HFFc6 (cell line): ENCODE measurements at places on chromosomes 16 and 17.

DNA sequence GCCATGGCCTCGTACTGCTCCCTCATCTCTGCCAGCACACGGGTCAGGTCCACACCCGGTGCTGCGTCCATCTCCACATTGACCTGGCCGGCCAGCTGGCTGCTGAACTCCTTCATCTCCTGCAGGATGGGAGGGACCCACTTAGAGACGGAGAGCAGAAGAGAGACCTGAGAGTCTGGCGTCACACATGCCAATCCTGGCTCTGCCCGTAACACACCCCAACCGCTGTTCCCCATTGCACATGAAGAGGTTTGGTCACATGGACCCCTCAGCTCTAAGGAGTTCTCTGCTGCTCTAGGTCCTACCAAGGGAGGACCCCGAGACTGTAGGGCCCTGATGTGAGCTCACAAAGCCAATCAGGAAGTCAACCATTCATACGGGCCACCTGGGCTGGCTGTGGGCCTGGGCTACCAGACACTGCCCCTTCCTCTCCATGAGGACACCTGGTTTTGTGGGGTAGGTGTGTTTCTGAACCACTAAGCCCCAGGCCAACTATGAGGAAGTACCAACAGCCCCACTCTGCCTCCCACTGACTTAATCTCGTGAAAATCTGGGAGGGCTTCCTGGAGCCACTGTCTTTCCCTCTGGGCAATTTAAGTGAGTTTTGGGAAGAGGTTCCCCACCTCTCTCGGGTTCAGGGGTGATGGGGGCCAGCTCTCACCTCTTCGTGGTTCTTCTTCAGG is 2.4 kb downstream of the KRT15 start:
- DNase-seq, result no peak

GRCh38 chr16:56370875-56371659 is 54.3 kb downstream of the AMFR start:
- DNase-seq, result peak; percentile 64

DNA sequence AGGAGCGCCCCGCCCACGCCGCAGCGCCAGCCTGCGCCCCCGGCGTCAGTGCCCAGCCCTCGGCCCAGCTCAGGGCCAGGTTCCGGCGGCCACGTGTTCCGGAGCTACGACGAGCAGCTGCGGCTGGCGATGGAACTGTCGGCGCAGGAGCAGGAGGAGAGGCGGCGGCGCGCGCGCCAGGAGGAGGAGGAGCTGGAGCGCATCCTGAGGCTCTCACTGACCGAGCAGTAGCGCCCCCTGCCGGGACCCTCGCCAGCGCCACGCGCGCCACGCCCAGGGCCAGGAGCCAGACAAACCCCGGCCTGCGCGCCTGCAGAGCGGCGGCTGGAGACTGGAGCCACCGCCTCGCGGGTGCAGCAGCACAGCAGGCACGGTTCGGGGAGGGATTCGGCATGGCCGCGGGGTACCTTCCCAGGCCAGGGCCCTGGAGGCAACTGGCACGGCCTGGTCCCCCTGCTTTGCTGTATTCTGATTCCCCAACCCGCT is 9.3 kb downstream of the CORO6 start:
- DNase-seq, result no peak

GRCh38 chr17:13031718-13032350 is 14.0 kb upstream of the ELAC2 start:
- peak; percentile 30 for DNase-seq

GRCh38 chr17:9668517-9668916 is 23.2 kb downstream of the USP43 start:
- no peak for DNase-seq

DNA sequence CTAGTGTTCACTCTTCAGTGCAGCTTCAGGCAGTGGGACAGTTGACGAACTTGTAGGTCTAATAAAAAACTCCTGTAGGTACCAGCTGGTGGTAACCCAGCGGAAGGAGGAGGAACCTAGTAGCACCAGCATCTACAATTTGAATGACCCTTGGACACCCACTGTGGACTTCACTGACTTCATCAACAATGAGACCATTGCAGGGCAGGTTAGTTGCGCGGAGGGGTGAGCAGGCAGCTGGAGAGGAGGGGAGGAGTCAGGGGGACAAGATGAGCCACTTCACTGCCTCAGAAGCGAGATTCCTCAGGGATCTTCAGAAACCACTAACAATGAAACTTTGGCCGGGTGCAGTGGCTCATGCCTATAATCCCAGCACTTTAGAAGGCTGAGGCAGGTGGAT is 22.3 kb downstream of the AOC3 start:
- no peak for DNase-seq

DNA sequence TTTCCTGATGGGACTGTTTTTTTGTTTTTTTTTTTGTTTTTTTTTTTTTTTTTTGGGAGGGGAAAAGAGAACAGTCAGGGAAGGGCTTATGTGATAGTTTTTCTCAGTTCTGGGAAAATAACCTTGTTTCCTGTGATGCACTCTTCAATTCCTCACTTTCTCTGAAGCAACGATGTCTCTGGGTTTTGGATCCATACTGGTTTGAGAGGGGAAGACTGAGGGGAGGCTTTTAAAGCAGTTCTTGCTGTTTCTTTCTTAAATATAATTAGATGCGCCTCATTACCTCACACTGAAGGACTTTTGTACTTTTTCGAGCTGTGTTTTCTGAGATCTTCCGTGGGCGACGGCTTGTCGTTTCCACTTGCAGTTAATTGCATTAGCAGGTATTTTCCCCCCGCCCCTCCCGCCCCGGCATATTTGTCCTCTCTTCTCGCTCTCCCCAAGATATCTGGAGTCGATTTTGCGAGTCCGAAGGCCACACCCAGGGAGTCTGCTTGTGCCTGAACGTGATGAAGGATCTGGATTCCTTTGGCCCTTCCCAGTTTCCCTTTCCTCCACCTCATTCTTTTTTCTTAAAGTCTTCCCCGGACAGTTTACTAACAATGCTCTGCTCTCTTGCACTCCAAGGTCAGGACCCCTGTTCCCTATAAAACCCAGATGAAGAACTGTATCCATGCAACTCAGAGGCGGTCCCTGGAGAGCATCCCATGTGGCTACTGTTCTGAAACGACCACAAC is 125.2 kb upstream of the ZFHX3 start:
- peak; percentile 2 for DNase-seq

DNA sequence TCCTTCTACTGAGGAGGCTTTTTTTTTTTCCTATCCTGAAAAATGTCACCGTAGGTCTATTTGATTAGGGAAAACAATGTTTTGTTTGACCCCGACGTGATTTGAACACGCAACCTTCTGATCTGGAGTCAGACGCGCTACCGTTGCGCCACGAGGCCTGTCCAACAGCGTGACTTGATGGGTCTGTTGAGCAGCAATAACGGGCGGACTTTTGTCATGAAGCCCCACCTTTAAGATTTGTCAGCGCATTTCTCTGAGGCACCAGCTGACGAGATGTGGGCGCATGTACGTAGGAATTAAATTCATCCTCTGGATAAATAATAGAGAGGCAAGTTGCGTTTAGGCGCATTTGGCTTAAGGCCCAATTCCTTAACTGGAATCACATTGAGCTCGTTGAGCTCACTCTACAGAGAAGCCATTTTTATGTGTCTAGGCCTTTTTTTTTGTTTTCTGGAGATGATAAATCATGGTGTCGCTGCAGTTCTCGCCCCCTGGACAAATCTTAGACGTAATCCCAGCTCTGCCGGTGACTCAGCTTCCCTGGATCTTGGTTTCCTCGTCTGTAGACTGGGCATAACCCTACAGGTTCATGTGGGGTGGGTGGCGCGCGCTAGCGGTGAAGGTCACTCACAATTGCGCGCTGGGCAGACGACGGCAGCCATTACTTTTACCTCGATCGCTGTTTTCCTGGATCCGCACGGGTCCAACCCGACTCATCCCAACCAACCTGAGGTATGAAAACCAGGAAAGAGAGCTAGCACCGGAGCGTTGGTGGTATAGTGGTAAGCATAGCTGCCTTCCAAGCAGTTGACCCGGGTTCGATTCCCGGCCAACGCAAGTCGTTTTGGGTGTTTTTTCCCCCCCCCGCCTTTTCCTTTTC is 10.6 kb upstream of the AURKB start:
- peak; percentile 93 for DNase-seq

GRCh38 chr17:79852748-79853147 is 13.5 kb upstream of the CBX4 start:
- DNase-seq, result no peak

DNA sequence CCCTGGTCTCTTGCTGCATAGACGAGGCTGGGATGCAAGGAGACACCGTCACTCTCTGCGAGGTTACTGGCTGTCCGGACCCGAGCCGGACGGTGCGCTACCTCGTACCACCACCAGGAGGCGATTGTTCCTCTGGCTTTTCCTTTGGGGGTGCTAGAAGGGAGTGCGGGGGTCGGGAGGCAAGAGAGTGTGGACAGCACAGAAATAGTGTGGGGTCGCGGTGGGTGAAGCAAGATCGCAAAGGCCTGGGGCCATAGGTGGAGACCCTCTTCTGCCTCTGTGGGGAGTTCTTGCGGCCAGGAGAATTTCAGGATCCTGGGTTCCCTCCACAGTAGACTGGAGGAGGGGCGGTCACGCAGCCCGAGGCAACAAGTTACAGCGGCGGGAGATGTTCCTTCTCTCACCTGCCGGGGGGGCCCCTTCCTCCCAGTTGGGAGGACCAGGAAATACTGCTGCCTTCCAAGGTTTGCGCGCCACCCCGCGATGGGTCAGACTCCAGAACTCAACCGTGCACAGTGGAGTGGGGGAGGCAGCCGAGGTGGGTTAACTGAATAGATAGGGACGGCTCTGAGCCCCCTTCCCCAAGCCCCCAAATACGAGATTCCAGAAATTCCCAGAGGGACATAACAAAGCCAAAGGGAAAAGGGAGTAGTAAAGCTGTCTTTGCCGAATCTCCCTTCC is 6.9 kb downstream of the PHOSPHO1 start:
- DNase-seq, result no peak

DNA sequence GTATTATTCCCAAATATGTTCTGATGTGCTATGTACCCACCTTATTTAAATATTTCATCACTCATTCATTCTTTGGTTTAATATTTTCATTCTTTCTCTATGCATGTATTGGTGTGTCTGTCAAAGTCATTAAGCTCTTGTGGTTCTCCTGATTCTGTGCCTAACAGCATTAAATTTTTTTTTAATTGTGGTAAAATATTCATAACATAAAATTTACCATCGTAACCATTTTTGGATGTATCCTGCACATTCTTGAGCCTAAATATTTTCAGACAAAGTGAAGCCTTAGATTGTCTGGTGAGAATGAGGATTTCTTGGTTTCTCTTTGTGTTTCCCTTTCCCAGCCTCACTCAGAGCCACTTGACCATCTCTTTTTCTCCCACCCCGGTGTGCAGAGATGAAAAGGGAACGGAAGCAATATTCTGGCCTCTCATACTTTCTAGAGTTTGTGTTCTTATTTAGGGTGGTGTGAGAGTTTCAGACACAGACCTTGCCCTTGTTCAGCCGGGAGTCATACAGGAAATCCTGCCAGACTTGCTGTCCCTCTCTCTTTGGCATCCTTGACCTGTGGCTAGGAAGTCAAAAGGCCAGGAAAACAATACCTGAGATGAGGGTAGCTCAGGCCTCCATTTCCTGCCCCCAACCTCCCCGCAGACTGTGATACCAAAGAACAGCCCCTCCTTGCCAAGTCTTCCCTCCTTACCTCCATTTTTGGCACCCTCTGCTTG is 4.9 kb downstream of the CCL5 start:
- DNase-seq, result no peak

GRCh38 chr16:74625500-74626350 is 18.8 kb upstream of the GLG1 start:
- no peak for DNase-seq

- DNase-seq, result no peak
Measured at GRCh38 chr17:29583324-29584248, 5.9 kb downstream of the GIT1 start.

GRCh38 chr17:76251478-76252039 is 11.3 kb upstream of the RNF157 start:
- DNase-seq, result no peak

- no peak for DNase-seq
Measured at GRCh38 chr17:5877948-5878347, 192.2 kb upstream of the WSCD1 start.

DNA sequence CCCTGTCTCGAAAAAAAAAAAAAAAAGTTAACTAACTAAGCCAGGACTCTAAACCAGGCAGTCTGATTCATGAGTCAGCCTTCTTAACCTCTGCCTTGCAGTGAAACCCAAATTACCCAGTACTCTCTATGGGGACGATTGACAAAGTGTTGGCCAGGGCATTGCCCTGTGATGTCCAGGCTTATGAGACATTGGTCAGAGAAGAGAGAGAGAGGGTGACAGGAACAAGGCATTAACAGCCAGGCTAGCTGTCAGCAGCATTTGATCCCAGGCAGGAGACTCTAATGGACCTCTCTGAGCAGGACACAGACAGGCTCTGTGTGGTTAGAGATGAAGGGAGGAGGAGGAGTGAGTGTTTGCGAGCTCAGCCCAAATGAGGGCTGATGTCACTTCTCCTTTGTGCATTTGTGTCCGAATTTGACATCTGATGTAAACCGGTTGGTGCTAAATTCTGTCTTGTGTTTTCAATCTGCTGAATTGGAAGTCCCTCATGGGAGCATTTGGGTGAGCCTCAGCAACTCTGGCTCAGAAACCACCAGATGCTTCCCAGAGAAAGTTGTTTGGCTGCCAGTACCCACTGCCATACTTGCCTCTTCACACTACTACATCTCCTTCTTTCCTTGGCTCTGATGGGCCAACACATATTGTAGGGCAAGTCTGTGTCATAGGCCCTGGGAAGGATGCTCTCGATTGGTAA is 4.3 kb upstream of the MYL4 start:
- peak; percentile 47 for DNase-seq

DNA sequence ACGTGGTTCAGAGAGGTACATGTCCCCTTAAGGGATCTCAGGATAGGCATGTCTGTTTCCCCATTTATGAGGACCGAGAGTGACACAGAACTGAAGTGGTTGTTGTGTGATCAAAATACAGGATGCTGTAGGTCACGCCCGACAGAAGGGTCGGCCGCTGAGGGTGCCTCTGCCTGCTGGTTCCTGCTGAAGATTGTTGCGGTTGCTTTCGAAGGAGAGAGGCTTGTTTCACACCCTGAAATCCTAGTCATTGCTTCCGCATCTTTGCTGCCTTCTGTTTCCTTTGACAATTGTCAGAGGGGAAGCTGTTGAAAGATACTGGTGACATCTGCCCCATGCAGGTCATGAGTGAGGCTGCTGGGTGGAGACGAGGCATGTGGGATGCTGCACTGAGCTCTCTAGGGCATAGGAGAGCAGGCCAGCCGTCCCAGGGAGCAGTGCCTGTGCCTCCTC is 3.8 kb upstream of the NAT9 start:
- no peak for DNase-seq

- DNase-seq, result no peak
Measured at GRCh38 chr17:76500747-76501017, 541 bp downstream of the RHBDF2 start.
